ENCODE measurements at places on chromosomes 6 and 20. TPM values are rescaled to one million over a fixed set of nuclear protein-coding genes. Genes with fewer than 3 reads are reported as not detected.

- H3K4me1 ChIP-seq, result no peaks in the 10 kb centered on the region
- no peak overlapping the region for H3K27ac ChIP-seq
- H3K36me3 ChIP-seq, result no peaks in the 10 kb centered on the region
- H3K4me3 ChIP-seq, result no peak overlapping the region
Measured at GRCh38 chr20:16191496-16191895, 381.8 kb downstream of the KIF16B start.

DNA sequence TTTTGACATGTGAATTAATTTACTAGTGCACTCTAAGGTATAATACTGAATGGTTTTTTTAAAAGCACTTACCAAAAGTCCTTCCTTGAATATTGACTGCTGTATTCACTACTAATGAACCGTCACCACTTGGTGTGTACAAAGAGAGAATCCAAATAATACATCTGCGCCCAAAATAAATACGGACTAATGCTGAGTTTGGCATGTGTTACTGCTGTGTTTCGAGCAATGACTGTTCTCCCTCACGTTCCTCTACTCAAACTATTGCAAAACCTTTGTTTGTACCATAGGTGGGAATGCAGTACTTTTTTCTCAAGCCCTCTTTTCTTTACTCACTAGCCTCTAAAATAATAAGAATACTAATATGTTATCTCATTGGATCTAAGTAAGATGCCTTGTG, 305.5 kb downstream of the QKI start:
- no peaks in the 10 kb centered on the region for H3K36me3 ChIP-seq
- no peak overlapping the region for H3K4me3 ChIP-seq
- H3K27me3 ChIP-seq, result no peaks in the 10 kb centered on the region

DNA sequence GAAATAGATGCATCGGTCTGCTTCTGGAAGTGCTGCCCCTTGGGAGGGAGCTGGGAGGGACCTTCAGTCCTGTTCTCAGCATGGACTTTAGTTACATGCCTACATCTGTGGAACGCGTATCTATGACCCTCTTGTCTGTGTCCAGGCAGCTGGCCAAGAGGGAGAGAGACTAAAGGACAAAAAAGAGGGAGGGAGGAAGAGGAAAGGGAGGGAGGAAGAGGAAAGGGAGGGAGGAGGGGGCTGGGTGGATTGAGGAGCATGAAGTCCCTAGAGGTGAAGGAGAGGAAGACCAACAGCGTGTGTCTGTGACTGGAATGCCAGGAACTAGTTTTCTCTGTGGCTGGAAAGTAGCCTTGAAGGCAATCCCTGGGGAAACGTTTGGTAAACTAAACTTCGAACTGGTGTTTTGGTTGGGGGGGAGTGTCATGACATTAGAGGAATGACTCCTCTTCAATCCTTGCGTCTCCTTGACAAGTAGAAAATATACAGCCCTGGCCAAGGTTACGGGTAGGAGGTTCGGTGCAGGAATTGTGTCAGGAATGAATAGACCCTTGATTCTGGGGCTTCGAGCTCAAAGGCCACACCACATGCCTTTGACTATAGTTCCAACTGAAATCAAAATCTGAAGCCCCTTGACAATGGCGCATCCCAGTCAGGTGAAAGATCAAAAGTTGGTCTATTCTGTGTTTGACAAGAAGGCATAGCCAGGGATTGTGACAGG, 52.0 kb upstream of the PLEKHG1 start:
- no peak overlapping the region for H3K4me3 ChIP-seq
- no peaks in the 10 kb centered on the region for H3K4me1 ChIP-seq
- DNase-seq, result no peak
- no peaks in the 10 kb centered on the region for H3K27me3 ChIP-seq
- H3K27ac ChIP-seq, result no peak overlapping the region
- H3K36me3 ChIP-seq, result no peaks in the 10 kb centered on the region

DNA sequence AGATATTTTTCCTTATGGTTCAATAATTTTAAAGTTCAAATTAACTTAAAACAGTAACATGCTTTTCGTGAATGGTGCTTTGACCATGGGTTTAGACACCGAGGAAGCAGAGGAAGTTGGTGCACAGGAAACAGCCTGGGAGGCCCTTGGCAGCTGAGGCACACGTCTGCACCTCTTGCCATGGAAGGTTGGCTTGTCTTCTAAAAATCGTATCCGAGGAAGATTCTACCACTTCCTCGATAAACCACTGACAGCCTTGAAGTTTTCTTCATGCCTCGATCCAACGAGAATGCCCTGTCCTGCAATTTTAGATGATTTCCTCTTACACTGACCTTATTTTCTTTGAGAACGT, 12.2 kb downstream of the DLL1 start:
- no peak overlapping the region for H3K27ac ChIP-seq
- DNase-seq, result no peak
- H3K4me1 ChIP-seq, result peaks cover 4% of the 10 kb centered on the region
- H3K27me3 ChIP-seq, result no peaks in the 10 kb centered on the region

DNA sequence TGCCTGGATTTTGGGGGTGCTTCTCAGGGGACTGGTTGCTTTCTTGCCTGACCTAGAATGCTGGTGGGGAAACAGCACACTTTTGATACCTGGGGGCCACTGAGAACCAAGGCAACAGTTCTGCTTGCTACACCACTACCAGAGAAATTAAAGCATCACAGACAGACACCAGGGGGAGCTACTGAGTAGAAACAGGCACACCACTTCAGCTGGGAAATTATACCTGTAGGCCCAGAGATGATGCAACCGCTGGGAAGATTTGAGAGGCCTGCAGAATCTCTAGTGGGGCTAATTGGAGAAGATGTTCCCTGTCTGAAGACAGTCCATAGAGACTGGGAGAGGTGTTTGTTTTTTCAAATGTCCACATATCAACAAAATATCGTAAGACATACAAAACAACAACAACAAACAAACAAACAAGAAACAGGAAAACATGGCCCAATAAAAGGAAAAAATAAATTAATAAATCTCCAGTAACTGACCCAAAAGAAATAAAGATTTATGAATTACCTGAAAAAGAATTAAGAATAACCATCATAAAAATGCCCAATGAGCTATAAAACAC, 129.4 kb upstream of the RIN2 start:
- no peaks in the 10 kb centered on the region for H3K4me1 ChIP-seq
- H3K36me3 ChIP-seq, result no peaks in the 10 kb centered on the region
- H3K4me3 ChIP-seq, result no peak overlapping the region
- H3K27me3 ChIP-seq, result no peaks in the 10 kb centered on the region
- no peak for DNase-seq

DNA sequence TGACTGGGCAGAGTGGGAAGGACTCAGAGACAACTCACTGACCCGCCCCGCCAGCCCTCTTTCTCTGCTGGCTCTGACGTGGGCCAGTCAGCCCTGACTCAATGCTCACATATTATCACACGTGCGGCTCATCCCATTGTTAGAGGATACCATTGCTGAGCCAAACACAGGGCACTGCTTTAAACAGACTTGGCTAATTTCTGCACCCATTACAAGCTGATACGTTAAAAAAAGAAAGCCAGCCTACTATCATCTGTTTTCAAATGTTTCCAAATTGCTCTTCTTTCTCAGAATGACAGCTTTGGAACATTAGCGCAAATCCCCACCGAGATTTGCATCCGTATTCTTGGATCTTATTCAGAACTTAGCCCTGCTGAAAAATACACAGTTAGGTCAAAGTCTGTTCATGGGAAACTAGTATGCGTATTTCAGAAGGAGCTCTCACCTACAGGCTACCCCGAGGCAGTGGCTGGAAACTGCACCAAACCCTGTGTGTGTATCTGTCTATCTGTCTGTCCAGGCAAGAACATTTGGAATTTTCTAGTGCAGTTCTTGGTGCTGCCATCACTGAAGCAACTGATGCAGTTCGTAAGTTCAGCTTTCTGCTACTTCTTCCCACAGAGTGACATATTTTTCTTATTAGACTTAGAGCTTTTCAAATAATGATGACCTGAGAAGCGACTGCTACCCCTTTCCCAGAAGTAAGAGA, 32.8 kb downstream of the RAMACL start:
- DNase-seq, result no peak
- no peaks in the 10 kb centered on the region for H3K4me1 ChIP-seq
- H3K27me3 ChIP-seq, result no peaks in the 10 kb centered on the region
- no peak overlapping the region for H3K4me3 ChIP-seq

The SMPD2 gene
- 20.6 TPM for total RNA-seq

The FOXS1 gene
- total RNA-seq, result not detected

The LINC00237 gene
- not detected for total RNA-seq

The GRIK2 gene
- not detected for total RNA-seq

The FILIP1 gene
- total RNA-seq, result 7.4 TPM

The CST1 gene
- total RNA-seq, result not detected
